ENCODE measurements at places on chromosomes 5 and 9. TPM values are rescaled to one million over a fixed set of nuclear protein-coding genes. Genes with fewer than 3 reads are reported as not detected.

DNA sequence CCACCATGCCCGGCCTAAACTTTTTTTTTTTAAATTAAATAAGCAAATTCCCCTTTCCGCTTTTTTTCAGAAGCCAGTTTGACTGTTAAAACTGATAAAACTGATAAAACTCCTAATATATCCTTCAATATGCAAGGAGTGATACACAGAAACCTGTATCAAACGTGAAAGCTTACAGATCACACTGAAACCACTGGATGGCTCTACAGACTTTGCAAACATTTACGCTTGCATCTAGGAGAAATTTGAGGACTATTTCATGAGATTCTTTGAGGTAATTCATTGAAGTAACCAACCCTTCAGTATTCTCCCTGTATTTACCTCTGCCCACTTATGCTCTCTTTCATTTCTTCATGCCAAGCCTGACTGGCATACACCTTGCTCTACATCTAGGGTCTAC lies 40.6 kb upstream of the CHD1 start:
- DNase-seq, result no peak

DNA sequence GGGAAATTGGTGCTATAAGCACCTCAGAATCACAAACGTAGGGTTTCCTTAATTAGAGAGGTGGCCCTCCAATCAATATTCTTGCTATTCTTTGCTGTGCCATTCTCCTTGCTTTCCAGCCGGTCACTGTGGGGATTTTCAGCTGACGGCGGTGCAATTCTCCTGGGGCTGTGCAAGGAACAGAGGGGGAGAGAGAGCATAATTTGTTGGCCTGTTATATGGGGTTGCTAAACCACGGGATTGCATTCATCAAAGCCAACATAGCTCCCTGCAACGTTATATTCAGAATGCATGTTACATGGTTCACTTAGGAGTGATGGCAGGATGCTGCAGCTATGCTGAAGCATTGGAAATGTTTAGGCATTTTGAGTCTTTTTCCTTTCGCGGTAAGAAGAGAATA lies 441.3 kb upstream of the CLINT1 start:
- DNase-seq, result no peak

- DNase-seq, result no peak
Measured at GRCh38 chr5:94627191-94627590, 8.7 kb downstream of the SLF1 start.

- no peak for DNase-seq
Measured at GRCh38 chr9:84408416-84408815, 67.9 kb upstream of the SLC28A3 start.

- peak; percentile 68 for DNase-seq
Measured at GRCh38 chr9:133971121-133971951, 20.8 kb downstream of the VAV2 start.

GRCh38 chr5:171162596-171162995 lies 146.5 kb upstream of the TLX3 start:
- DNase-seq, result peak; percentile 38

DNA sequence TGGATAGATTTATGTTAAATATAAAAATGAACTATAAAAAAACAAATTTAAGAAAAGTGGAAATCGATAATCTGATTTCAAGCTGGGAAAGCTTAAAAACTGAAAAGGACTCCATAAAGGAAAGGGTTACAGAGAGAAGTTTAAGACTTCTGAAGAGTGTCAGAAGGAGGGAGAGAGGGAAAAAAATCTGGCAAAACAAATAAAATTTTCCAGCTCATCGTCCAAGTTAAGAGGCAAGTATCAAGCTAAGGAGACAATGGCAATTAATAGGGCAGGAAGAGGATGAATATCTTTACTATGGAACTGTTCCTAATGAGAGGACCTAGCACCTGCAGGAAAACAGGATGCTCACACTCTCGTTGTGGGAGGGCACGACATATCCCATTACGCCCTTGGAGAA lies 20.5 kb upstream of the HEXB start:
- no peak for DNase-seq

- DNase-seq, result no peak
Measured at GRCh38 chr9:82308836-82309235, 320.3 kb downstream of the SPATA31D1 start.

GRCh38 chr9:112754578-112754977 lies 4.0 kb downstream of the SNX30 start:
- DNase-seq, result no peak

DNA sequence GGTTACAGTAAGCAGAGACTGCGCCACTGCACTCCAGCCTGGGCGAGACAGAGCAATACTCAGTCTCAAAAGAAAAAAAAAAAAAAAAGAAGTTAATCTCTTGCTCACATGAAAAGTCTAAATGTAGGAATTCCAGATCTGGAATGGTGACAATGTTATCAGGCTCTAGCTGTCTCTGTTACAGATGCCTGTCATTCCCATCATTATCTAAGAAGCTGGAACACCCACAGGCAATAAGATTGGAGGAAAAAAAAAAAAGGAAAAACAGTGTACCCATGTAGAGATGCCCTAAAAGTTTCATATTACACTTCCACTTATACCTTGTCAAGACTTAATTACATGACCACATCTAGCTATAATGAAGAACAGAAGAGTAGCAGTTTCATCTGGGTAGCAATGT lies 38.2 kb downstream of the PTBP3 start:
- DNase-seq, result no peak

GRCh38 chr5:177412603-177413233 lies 3.4 kb upstream of the F12 start:
- no peak for DNase-seq

- DNase-seq, result no peak
Measured at GRCh38 chr5:135443161-135443960, 3.8 kb downstream of the DCANP1 start.

DNA sequence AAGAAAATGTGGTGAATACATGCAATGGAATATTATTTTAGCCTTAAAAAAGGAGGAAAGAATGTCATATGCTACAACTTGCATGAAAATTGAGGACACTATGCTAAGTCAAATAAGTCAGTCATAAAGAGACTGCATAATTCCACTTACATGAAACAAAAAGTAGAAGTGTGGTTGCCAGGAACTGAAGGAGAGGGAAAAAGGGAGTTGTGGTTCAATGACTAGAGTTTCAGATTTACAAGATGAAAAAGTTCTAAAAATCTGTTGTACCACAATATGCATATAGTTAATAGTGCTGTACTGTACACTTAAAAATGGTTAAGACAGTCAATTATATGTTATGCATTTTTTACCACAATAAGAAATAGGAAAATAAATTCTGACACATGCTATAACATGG lies 95.4 kb downstream of the SLC44A1 start:
- no peak for DNase-seq

- no peak for DNase-seq
Measured at GRCh38 chr5:139394654-139395566, at the start of gene PROB1. PROB1 (minus strand) TSS chr5:139395104; CDS start chr5:139395081, 23 bp downstream.

GRCh38 chr5:140925806-140926442 lies at the start of gene PCDHAC1:
PCDHAC1 (plus strand) TSS chr5:140926299; CDS start chr5:140926893, 594 bp downstream.
- DNase-seq, result peak; percentile 85

DNA sequence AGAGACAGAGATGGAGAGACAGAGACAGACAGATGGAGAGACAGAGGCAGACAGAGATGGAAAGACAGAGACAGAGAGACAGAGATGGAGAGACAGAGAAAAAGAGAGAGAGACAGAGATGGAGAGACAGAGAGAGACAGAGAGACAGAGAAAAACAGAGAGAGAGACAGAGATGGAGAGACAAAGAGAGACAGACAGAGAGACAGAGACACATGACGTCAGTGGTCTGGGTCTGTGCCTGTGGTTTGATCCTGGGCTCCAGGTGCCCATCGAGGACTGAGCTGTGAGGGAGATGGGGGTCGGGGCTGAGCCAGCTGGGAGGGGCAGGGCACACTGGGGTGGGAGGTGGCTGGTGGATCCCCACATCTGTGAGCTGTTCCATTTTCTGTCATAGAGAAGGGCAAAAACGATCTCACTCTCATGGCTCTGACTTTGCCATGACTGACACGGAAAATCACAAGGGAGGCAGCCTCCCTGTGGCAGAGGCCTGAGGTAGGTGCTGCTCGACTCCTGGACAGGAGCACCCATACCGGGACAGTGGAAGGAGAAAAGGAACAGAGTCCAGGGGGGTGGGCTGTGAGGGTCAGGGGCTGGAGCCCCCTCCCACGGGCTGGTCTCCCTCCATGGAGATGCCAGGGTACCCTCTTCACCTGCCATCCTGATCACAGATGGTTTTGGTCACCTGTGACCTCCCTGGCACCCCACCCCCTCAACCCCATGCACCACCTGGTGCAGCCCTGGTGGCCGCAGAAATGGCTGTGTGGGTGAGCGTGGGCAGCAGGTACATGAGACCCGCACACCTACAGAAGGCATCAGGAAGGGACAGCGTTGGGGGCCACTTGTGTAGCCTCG lies 28.8 kb downstream of the GLT6D1 start:
- peak; percentile 17 for DNase-seq

- DNase-seq, result no peak
Measured at GRCh38 chr5:10726913-10727517, 34.0 kb downstream of the DAP start.

GRCh38 chr5:131185523-131186104 lies 14.9 kb downstream of the LYRM7 start:
- no peak for DNase-seq

DNA sequence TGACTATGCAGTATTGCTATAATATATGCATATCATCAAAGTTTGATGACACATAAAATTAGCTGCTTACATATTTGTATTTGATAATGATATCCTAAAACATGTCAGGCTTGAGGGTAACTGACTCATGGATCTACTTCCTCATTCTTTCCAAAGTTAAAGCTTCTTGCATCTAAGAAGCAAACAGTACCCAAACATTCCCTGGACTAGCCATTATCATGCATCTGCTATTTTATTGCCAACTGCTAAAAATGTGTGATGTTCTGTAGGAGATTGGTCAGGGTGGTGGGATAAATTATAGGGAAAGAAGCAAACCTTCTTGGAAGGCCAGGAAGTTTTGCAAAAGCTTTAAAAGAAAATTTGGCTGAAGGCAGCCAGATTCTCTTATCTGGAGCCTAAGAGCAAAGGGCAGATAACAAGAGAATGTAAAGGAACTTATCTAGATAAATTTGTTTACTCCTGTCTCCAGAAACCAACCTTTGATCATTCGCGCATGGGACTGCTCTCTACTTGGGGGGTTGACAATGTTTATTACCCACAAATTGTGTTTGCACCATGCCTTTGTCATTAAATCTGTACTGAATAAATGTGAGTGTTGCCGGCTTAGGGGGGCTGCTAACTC lies 604.1 kb upstream of the TLE4 start:
- DNase-seq, result no peak

GRCh38 chr5:54491326-54491725 lies 26.2 kb upstream of the SNX18 start:
- no peak for DNase-seq

GRCh38 chr5:163350083-163350482 lies 87.3 kb upstream of the CCNG1 start:
- peak; percentile 67 for DNase-seq

DNA sequence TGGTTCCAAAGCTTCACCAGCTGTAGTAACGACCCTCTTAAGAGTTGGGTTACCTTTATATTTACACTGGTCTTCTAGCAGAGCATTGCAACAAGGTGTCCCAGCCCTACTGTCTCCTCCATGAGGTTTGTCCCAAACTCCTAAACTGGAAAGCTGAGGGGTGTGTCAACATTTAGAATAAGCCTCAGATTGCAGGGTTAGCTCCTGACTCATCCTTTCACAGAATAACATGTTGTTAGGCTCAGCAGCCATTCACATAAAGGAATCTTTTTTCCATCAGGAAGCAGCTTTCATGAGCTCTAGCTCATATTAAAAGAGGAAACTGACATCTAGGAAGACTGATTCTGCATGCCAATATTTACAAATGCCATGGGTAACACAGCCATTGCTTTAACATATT lies 238.7 kb downstream of the EFNA5 start:
- no peak for DNase-seq

DNA sequence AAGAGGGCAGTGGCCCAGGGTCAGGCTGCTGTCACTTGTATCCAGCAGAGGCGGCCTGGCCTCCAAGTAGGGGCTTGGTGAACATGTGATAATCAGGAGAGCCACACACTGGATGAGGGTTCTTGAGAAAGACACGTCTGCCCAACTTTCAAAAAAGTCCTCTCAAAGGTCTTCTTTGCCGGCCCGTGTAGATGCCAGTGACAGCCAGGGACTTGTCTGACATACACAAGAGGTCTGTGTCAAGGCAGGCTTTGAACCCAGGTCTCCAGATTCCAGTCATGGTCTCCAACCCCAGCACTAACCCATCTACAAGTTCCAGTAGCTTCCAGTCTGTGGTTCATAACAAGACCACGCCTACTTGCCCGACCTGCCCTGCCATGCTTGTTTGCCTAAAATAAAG lies 7.9 kb upstream of the AMBP start:
- DNase-seq, result no peak

GRCh38 chr9:6925836-6926235 lies 168.1 kb downstream of the KDM4C start:
- no peak for DNase-seq

- DNase-seq, result peak; percentile 55
Measured at GRCh38 chr5:756865-757345, 27.6 kb downstream of the ZDHHC11B start.

- no peak for DNase-seq
Measured at GRCh38 chr5:43608406-43608805, 5.4 kb downstream of the NNT start.

GRCh38 chr9:18568973-18569372 lies 95.0 kb downstream of the ADAMTSL1 start:
- peak; percentile 48 for DNase-seq

- no peak for DNase-seq
Measured at GRCh38 chr5:59346982-59347381, 546.5 kb downstream of the PDE4D start.

MARCOL gene
- not detected for polyA plus RNA-seq

C9orf153 gene
- polyA plus RNA-seq, result 0.03 TPM

SLC6A18 gene
- not detected for polyA plus RNA-seq

SIMC1 gene
- 9.6 TPM for polyA plus RNA-seq

CCDC180 gene
- 1.2 TPM for polyA plus RNA-seq

LSM11 gene
- polyA plus RNA-seq, result 0.95 TPM

GPR151 gene
- not detected for polyA plus RNA-seq

EXD3 gene
- polyA plus RNA-seq, result 14.2 TPM

PCDHGB1 gene
- polyA plus RNA-seq, result 0.77 TPM

SOX30 gene
- 0.10 TPM for polyA plus RNA-seq

Data from SK-N-SH (cell line).